ENCODE measurements at places on chromosomes 2 and 18. TPM values are rescaled to one million over a fixed set of nuclear protein-coding genes. Genes with fewer than 3 reads are reported as not detected.

- DNase-seq, result no peak
Measured at GRCh38 chr18:65230311-65230710, 520.5 kb upstream of the CDH7 start.

DNA sequence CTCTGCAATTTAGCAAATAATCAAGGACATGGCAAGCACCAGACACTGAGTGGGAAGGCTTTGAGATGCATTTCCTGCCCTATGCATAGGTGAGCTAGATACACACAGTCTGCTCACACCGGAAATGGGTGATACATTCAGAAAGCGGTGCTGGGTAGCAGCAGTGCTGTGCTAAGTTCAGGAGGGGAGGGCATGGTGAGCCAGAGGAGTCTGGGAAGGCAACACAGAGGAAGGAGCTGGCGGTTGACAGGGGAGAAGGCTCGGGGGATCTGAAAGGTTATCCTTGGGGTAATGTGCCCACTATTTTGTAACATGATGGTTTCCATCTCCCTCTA lies 57.4 kb upstream of the EPAS1 start:
- no peak for DNase-seq

- no peak for DNase-seq
Measured at GRCh38 chr2:18290386-18290785, 270.1 kb downstream of the RDH14 start.

DNA sequence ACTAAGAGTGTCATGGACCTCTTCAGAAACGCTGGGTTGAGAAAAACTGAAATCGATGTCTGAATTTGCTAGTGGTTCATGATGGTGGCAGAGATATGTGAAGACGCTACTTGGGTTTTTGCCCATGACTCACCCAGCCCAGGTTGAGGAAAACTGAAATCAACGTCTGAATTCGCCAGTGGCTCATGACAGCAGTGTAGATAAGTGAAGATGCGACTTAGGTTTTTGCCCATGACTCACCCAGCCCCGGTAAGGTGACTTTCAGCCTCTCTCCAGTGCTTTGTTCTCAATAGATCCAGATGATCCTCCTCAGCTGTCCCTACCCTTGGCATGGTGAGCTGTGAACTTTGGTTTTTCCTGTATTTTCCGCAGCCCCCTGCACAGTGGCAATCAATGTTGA lies 105.3 kb upstream of the SIX3 start:
- DNase-seq, result no peak

- DNase-seq, result no peak
Measured at GRCh38 chr18:6778459-6779247, 49.1 kb downstream of the ARHGAP28 start.

GRCh38 chr2:38682008-38682575 lies 16.2 kb downstream of the GALM start:
- no peak for DNase-seq

DNA sequence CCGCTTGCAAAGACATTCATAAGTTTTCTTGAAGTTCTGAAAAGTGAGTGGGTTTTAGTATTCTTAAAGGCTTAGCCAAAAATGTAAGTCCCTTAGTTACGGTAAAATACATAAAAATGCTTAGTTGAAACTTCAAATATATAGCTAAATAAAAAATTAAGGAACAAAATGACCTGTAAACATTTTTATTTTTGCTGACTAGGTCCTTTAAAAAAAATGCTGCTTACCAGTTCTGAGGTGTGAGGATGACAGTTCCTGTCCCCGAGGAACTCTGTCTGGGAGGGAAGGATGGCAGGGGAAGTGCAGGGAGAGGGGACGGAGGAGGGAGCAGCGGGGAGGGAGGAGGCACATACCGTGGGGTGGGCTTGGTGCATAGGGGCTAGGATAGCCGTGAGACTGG lies 102.8 kb upstream of the BCL2L11 start:
- DNase-seq, result no peak

GRCh38 chr18:23136326-23137096 lies 1.2 kb downstream of the CABLES1 start:
- no peak for DNase-seq

DNA sequence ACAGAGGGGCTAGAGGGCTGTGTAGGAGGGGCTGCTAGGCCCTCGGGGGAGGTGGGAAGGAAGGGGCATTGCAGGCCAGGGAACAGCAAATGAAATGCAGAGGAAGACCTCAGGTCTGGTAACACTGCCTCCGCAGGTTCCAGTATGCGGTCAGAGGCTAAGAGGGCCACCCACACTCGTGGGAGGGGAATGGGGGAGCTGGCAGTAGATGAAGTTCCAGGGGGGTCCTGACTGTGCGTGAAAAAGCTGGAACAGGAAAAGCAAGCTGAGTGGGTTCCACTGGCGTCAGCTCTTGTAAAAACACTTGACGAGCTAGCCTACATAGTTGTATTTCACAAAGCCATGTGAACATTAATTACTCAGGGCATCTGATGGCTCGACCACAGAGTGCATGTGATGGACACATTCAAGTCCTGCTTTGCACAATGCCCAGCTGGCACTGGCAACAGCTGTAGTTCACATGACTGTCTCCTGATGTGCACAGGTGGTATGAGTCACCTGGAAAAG lies 29.0 kb upstream of the PTPN4 start:
- no peak for DNase-seq

- no peak for DNase-seq
Measured at GRCh38 chr2:132760405-132760804, 90.4 kb upstream of the LYPD1 start.

DNA sequence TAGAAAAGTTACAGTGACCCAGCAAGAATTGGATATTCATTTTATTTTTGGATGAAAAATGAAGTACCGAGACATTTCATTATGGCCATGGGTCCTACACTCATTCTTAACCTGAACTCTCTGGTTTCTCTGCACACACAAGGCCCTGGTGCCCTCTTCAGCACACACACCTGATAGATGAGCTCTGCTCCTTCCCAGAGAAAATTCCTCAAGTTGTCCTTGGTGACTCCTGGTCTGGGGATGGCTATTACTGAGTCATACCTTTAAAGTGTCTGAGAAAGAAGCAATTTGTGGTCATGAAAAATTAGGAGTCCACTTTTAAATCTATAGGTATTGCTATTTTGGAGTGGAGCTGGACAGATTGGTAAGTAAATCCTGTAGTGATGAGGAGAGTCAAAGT lies 311.5 kb downstream of the CDH2 start:
- DNase-seq, result no peak

GRCh38 chr18:37565101-37565976 lies at the start of gene CELF4:
TSS of gene CELF4 (minus strand) at chr18:37565798.
- DNase-seq, result peak; percentile 34

GRCh38 chr2:33788044-33788443 lies 188.9 kb upstream of the FAM98A start:
- no peak for DNase-seq

- DNase-seq, result no peak
Measured at GRCh38 chr18:63316612-63317555, 2.7 kb downstream of the BCL2 start.

GRCh38 chr2:158688721-158689120 lies 106.4 kb upstream of the DAPL1 start:
- no peak for DNase-seq

GRCh38 chr2:139585101-139585500 lies 804.9 kb upstream of the NXPH2 start:
- DNase-seq, result no peak

- no peak for DNase-seq
Measured at GRCh38 chr2:18325118-18325517, 235.3 kb downstream of the RDH14 start.

DNA sequence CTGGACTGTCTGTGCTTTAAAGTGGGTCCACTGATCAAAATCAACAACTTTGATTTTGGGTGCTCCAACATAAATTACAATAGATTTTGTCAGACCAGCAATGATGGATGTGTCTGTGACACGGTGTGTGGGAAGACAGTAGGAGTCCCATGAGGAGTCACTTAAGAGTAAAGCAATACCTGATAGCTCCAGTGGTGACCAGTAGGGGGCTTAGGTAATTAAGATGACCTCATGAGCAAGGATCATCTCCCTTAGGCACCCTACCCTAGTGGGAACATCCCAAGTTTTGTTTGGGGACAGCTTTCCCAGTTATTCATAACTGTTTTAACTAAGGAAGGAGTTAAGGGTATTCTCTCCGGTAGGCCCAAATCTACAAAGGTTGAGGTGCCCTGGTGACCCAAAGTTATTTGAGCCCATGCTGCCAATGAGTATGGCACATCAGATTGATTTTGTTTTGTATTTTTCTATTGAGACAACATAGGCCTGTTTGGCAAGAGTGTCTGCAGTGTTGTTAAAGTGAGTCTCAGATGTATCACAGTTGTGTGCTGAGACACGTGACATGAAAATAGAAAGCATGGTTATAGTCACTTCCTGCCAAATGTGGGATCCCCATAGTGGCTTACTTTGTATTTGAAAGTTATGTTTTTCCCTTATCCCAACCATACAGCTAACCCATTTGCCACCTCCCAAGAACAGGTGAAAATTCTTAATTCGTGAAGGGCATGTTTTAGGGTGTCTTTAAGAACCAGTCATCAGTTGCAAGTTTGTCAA lies 1337.6 kb upstream of the SLC39A10 start:
- DNase-seq, result no peak

DNA sequence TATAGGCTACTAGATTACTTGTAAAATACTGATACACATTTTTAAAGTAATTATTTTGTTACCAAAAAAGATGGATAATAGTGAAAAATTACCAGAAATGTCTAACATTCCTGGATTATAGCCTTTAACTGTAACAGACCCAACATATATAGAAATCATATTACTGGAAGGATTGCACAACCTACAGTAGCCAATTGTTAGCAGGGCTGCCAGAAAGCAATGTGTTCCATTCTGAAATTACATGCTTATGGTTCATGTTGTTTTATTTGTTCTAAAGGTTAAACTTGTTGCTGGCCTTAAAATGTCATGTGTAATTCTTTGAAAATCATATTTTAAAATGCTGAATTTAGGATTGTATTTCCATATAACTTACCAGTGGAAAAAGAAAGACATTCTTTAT lies 793.6 kb upstream of the ACVR2A start:
- DNase-seq, result peak; percentile 38

DNA sequence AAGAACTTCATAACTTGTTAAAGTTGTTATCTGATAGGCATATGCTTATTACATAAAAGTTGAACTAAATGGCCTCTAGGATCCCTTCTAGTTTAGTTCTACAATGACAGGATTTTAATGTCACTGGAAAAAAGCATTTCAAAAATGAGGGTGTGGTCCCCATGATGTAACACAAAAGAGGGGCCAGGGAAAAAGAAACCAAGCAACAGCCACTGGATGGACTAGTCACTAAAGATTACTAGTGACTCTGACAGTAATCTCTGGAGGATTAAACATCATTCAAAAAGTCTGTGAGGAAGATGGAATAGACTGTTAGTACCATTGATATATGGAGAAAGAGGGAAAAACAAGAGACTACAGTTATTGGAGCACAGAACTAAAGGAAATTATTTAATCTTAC lies 22.6 kb downstream of the SEPTIN10 start:
- DNase-seq, result peak; percentile 12

DNA sequence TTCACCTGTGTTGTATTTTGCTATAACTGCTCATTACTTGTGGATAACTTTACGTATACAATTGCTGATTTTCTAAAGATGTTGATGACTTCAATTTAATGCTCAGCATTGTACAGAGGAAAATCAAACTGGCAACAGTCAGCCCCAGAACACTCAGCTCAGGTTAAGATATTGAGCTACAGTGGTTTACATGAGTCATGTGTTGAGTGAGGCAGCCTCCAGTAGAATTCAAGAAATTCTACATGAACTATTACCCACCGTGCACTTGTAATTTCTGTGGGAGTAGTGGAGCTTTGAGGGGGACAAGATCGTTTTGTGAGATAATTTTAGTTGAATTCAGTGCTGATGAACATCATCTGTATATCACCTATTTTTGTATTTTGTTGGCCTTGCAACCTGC lies 292.3 kb downstream of the ALPK2 start:
- DNase-seq, result no peak

- peak; percentile 59 for DNase-seq
Measured at GRCh38 chr18:62683935-62684334, 31.4 kb upstream of the PHLPP1 start.

DNA sequence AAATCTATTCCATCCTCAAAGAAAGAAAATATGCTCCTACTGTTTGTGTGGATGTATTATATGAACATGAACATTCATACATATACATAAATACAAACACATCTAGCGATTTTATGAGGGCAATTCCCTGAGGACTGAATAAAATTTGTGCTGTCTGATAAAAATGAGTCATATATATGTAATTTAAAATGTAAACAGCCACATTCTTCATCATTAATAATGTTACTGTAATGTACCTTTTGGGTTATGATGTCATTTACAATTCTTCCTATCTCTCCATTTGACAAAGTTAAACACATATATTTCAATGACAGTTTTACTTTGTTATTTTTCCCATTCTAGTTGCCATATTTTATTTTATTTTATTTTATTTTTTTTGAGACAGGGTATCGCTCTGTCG lies 91.3 kb upstream of the ZFP36L2 start:
- DNase-seq, result no peak

The FECH gene
- total RNA-seq, result 37.3 TPM

The CCDC150 gene
- total RNA-seq, result 30.8 TPM

The ERCC3 gene
- 32.3 TPM for total RNA-seq

The IL1A gene
- 1.4 TPM for total RNA-seq

The CLEC4F gene
- not detected for total RNA-seq

The IL18R1 gene
- total RNA-seq, result 6.7 TPM

The M1AP gene
- total RNA-seq, result 1.9 TPM

The IL1R2 gene
- 3.6 TPM for total RNA-seq

The GALNT3 gene
- total RNA-seq, result 11.8 TPM

The SLC9A2 gene
- 5.1 TPM for total RNA-seq

The C2orf74 gene
- total RNA-seq, result not detected

The OTX1 gene
- total RNA-seq, result 4.8 TPM
